ENCODE measurements at places on chromosomes 2 and 18.

GRCh38 chr2:40584432-40584831 lies 132.5 kb upstream of the SLC8A1 start:
- DNase-seq = no peak

- no peak for DNase-seq
Observed at GRCh38 chr2:38745267-38745666, 5.9 kb downstream of the SRSF7 start.

DNA sequence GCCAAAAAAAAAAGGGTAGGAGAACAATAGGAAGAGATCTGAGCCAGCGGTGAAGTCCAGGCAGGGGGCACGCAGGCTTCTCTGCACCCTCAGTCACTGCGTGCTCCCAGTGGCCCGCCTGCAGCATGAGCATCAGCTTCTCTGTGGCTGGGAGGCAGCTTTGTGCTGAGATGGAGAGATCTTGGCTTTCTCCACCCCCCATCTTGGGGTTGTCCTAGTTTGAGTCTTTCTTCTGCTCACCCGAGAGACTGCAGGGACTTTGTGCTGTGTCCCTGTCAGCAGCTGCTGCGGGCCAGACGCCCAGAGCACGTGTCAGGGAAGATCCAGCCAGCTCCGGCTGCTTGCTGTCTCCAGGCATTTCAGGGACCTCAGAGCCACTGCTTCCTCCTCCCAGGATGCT lies 20.3 kb downstream of the TRAPPC12 start:
- DNase-seq = no peak

GRCh38 chr2:61538920-61539520 lies 864 bp upstream of the XPO1 start:
- DNase-seq = no peak

DNA sequence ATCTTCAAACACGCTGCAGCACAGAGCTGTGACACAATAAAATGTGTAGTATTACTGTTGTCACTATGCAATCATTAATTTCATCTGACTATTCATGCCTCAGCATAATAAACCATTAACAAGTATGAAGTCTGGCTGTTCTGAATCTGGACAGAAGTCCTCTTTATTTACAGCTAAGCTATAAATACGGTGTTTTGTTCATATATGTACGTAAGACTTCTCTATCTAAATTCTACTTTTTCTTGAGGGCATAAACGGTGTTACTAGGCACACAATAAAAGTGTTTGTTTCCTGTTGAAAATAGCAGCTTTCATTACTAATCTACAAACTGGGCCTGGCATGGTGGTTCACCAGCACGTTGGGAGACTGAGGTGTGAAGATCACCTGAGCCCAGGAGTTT lies 443.8 kb downstream of the NCKAP5 start:
- no peak for DNase-seq

- DNase-seq = no peak
Observed at GRCh38 chr2:16196687-16197503, 256.5 kb downstream of the MYCN start.

DNA sequence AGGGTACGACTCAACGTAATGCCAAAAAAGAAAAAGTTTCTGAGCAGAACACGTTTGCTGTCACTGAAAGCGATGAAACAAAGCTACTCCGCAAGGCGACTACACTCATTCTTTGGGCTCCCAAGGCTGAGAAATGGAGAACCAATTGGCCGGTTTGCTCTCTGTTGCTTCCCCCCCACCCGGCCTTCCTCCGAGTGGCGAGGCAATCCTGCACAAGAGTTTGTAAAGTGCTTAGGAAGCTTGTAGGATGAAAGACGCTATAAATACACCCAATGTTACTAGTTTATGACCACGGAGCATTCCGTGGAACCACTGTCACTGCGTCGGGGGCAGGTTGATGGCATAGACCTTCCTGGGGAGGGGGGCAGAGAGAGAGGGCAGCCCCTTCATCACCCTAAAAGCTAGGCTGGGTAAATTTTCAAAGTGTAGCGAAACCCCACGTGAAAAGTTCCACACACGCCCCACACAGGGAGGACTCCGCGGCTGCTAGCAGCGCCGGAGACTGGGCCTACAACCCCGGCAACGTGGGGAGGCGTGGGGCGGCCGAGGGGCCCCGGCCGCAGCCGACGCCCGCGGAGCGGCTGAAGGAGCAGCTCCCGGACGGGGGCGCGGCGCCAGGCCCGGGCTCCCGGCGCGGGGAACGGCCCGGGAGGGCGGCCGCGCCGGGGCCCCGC lies 915 bp downstream of the CUL3 start:
- no peak for DNase-seq

DNA sequence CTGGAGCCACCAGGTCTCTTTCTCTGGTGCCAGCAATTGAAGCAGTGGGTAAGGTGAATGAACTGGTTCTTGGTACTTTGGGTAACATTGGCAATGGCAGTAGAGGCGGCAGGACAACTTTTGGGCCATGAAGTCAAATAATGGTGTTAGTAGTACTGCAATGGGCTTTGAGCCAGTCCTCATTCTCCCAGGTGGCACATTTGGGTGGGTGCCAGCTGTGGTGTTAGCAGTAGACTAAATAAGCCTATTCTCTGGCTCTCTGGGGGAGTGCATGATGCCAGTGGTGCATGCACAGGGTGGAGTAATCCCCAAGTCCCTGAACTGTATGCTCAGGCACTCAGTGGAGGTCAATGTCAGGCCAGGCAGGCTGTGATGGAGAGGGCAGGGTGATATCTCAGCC lies 120.2 kb upstream of the LRRTM4 start:
- no peak for DNase-seq
